ENCODE measurements at places on chromosomes 1 and 21.

DNA sequence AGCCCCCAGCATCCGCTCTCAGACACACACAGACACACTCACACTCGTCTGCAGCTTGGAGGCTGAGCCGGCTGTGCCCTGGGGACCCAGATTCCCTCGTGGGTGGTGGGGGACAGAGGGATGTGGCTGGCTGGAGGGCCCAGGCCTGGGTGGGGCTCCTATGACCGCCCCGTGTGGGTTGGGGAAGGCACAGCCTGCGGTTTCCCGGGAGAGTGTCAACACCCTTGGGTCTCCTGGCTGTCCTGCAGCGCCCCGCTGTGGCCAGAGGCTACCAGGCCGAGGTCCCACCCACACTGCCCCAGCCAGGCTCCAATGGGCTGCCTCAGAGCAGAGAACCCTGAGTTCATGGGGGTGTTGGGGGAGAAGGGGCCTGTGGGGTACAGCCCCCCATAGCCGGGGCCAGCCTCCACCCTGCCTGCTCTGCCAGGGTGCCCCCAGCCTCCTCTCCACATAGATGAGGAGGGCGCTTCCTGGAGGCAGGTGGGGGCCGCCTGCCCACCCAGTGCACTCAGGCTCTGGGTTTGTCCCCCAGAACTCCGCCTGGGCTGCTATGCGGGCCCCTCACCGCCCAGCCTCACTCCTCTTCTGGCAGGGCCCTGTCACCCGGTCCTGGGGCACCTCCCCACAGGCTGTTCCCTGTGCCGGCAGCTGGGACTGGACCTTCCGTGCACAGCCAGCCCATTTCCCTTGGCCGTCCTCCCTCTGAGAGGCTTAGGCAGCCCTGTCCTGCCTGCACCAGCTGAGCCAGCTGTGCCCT lies at the start of gene TTC34:
TTC34 (minus strand) TSS at position 159 of the 757 bp plus-strand sequence. CDS start 866 bp downstream, outside the sequence.
- no peak for DNase-seq

GRCh38 chr1:222019029-222019428 lies 277.1 kb upstream of the DUSP10 start:
- no peak for DNase-seq

DNA sequence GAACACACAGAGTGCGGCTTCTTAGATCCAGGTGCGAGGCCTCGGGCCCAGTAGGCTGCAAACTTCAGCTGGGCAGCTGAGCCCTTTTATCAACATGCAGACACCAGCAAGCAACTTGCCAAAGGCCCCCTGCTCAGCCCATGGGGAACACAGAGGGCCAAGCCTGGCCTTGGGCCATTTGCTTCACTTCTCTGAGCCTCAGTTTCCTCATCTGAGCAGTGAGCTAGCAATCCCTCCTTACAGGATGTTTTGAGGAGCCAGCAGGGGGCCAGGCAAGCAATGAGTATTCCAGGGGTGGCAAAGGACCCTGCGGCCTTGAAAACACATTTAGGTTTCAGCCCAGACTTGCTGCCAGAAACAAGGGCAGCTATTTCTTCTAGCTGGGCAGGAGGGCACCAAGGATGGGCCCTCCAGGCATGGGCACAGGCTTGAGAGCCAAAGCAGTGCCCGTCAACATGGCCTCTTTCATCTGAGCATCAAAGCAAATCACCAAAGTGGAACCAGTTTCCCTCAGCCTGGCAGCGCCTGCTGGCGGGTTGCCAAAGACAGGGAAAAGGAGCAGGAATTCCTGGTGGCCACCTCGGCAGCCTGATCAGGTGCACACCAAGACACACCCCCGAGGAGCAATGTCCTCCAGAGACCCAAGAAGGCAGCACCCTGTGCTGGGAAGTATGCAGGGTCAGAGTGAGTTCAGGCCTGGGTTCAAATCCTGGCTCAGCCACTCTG lies 1.4 kb downstream of the MATN1 start:
- no peak for DNase-seq

DNA sequence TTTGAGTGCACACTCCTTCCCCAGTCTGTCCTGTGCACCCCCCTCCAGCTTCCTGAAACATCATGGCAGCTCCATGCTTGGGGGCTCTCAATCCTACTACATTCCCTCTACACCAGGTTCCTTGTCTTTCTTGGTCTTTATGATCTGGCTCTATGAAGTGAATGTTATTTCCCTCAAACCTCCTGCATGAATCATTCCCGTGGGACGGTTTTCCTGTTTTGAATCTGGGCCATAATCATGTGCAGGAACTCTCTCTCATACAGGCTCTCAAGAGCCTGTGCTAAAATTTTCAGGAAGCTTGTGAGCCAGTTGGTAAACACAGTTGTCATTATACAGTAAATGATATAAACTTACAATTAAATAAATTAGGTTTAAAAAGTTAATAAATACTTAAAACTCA lies 89.8 kb upstream of the KCNE2 start:
- no peak for DNase-seq

- no peak for DNase-seq
Observed at GRCh38 chr1:27113861-27114260, 41.1 kb downstream of the SLC9A1 start.

DNA sequence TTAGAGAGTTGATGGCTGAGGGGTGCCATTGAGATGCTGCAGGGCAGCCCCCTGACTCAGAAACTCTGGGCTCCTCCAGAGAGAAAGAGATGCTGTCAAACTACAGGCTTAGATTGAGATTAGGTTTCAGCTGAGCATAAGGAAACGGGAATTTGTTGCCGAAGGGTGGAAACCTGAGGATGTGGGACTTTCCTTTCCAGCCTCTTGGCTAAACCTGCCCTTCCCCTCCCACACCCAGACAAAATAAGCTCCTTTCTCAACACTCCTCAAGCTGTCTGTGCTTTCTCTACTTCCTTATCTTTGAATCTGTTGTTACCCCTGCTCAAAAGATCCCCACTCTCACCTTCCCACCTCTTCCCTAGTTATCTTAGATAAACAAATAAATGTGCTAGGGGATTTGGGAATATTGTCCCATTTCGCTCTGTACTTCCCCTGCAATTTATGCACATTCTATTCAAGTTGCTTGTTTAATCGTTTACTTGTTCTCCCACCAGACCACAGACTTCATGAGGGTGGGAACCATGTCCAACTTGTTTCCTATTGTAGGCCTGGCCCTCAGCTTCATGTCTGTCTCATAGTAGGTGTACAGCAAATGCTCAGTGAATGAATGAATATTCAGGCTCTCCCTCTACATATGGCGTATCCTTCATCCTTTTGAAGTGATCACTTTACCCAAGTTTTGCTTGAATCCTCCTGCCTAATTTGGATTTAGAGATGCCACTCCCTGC lies 30.6 kb upstream of the MARK1 start:
- DNase-seq: no peak

DNA sequence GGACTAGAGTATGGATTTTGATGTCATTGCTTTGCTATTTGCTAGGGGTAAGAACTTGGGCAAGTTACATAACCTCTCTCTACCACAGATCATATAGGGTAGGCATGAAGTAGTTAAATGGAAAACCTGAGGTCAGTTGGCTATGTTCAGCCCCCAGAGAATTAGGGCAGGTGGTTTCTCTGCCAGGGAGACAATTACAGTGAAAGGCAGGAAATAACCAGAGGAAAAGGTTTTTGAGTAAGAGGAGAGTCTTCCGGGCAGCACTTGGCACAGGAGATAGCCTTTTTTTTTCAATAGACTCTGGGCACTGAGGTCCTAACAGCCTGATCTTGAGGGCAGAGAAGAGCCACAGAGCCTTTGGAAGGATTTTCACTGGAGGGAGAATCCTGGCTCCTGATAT lies 16.7 kb upstream of the SERBP1 start:
- no peak for DNase-seq

- DNase-seq: no peak
Observed at GRCh38 chr1:54421101-54421504, 14.9 kb upstream of the SSBP3 start.

GRCh38 chr1:40245686-40246085 lies 2.1 kb upstream of the TMCO2 start:
- DNase-seq: no peak

GRCh38 chr1:199319341-199319740 lies 680.5 kb downstream of the PTPRC start:
- no peak for DNase-seq

DNA sequence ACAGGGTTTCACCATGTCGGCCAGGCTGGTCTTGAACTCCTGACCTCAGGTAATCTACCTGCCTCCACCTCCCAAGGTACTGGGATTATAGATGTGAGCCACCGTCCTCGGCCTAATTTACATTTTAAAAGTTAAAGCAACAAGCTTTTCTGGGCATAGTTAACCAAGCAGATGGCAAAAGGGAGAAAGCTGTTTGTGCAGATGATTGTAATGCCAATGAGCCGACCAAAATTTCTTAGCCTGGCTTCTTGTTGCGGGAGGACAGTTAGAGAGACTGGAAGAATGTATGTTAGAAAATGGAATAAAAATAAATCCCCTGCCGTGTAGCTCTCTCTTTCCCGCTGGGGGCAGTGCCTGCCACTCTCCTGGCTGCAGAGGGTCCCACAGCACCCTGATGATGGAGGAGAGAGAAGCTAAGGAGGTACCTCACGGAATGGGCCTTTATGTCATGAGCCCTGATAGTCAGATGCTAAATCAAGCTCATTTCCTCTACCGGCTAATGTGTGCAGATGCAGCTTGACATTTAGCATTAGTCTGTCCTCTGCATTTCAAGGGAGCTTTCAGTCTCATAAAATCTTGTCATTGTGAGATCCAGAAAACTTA lies 87.2 kb downstream of the HHAT start:
- DNase-seq: no peak

GRCh38 chr1:182630586-182630985 lies 26.4 kb upstream of the RGS16 start:
- DNase-seq: no peak

DNA sequence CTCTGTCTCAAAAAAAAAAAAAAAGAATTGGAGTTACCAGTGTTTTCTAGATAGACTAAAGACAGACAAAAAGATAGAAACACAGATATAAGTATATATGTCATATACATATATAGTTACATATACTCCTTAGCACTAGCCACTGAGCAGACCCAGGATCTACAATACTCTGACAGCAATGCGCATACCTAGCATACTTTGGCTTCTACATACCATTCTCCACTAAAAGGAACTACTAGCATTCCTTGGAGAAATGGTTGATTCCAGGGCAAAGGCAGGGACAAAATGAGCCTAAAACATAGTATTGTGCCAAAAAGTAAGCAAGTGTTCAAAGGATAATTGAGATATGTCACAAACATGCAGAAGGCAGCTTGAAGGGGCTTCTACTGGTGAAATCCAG lies 22.7 kb downstream of the SYNJ1 start:
- DNase-seq: no peak

GRCh38 chr1:33364565-33364918 lies 43.6 kb upstream of the A3GALT2 start:
- no peak for DNase-seq

DNA sequence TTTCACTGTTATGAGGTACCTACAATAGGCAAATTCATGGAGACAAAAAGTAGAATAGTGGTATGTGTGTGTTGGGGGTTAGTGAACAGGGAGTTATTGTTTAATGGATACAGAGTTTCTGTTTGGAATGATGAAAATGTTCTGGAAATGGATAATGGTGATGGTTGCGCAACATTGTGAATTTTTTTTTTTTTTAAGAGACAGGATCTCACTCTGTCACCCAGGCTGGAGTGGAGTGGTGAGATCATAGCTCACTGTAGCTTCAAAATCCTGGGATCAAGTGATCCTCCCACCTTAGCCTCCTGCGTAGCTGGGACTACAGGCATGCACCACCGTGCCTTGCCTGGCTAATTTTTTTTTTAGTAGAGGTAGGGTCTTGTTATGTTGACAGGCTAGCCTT lies 34.5 kb upstream of the TRABD2B start:
- no peak for DNase-seq

DNA sequence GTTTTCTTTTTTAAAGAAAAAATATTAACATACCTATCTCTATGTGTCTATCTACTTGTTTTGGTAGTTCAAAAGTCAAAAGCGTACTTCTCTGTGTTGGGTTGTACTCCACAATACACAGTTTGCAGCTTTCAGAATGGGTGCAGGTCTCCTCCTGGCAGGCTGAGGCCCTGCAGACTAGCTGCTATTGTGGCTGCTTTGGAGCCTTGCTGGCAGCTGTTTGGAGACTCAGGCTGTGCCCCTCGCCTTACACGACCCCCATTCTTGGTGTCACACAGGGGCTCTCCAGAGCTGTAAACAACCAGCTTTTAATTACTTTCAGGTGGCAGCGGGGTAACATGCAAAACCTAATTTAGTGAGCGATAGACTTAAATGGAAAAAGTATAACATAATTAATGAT lies 160.4 kb downstream of the DSCAM start:
- DNase-seq: no peak

DNA sequence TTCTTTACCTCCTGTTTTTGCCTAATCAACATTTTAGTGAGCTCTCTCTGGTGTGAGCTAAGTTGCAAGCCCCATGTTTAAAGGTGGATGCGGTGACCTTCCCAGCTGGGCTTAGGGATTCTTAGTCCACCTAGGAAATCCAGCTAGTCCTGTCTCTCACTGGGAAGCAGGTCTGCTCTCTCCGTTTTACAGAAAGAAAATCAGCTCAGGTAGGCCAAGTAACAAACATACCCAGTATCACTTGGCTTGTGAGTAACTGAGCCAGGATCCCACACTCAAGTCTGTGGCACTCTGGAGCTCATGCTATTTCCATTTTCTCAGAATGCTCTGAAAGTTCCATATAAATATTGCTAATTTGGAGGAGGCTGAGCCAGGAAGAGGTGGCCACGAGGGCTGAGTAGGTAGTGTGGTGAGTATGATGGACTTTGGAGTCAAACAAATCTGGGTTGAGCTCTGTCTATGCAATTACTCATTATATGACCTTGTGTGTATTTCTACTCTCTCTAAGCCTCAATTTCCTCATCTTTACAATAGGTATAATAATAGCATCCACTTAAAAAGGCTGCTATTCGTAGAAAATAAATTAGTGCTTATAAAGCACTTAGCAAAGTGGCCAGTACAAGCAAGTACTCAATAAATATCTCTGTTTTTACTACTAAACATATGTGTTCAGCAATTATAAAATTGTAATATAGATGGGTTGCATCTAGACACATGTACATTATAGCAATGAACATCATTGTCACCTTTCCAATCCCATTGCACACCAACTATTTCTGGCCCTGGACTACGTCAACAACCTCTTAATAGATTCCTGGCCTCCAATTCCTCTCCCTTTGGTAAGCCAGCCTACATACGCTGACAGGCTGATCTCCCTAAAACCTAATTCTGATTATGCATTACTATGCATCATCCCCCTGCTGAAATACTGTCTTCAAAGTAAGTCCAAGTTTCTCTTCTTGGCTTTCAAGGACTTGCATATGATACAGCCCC lies 32.7 kb upstream of the DHCR24 start:
- DNase-seq: no peak

- no peak for DNase-seq
Observed at GRCh38 chr1:77197351-77197750, 21.9 kb downstream of the PIGK start.

DNA sequence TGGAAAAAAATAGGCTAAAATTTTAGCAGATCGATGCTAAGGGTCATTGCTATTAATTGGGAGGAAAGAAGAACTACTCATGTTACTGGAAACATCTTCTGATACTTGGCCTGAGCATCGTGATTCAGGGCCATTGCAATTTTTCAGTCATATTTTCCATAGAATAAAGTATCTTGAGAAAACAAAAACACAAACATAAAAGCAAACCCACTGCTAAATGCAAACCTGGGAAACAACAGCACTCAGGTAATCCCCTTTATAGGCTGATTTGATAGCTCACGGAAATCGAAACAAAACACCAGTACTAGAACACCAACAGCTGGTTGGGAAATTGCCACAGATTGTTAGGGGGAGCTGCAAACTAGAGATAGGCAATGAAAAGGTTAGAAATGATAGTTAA lies 172.9 kb upstream of the ESRRG start:
- no peak for DNase-seq
